Suprapubic skin (tissue), 4 donors: ENCODE measurements at places on chromosomes 7 and 10. TPM values are rescaled to one million over a fixed set of nuclear protein-coding genes. Genes with fewer than 3 reads are reported as not detected.

DNA sequence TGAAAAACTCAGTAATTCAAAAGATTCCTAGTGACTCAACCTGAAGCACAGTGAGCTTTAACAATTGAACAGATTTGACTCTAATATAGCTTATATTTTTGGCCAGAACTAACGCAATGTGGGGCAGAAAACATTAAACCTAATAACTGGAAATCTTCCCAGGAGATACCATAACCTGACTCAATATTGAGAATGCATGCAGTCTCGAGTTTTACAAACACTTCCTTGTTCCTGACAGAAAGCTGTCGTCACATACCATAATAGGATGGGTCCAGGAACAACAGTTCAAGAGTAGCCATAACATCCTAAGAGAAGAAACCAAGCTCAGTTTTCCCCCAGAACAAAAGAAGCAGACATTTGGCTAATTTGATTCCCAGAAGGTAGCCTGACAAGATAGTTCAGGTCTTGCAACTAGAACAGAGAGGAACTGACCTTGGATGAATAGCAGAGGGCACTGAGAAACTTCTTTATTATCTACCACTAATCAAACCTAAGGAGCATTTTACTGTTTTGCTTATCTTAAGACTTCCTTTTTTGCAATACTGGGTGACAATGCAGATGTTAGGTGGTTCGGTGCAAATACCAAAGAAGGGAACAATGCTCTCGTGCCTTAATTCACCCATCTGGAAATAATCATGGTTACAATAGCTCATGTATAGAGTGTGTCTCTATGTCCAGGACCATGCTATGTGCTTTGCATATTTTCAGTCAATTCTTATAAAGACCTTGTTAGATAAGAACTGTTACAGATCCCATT, 38.6 kb upstream of the ACSL5 start:
- H3K4me3 ChIP-seq: no peak overlapping the region
- no peak for DNase-seq
- H3K27ac ChIP-seq: no peak overlapping the region
- peaks cover 12% of the 10 kb centered on the region for H3K4me1 ChIP-seq
- H3K36me3 ChIP-seq: no peaks in the 10 kb centered on the region

DNA sequence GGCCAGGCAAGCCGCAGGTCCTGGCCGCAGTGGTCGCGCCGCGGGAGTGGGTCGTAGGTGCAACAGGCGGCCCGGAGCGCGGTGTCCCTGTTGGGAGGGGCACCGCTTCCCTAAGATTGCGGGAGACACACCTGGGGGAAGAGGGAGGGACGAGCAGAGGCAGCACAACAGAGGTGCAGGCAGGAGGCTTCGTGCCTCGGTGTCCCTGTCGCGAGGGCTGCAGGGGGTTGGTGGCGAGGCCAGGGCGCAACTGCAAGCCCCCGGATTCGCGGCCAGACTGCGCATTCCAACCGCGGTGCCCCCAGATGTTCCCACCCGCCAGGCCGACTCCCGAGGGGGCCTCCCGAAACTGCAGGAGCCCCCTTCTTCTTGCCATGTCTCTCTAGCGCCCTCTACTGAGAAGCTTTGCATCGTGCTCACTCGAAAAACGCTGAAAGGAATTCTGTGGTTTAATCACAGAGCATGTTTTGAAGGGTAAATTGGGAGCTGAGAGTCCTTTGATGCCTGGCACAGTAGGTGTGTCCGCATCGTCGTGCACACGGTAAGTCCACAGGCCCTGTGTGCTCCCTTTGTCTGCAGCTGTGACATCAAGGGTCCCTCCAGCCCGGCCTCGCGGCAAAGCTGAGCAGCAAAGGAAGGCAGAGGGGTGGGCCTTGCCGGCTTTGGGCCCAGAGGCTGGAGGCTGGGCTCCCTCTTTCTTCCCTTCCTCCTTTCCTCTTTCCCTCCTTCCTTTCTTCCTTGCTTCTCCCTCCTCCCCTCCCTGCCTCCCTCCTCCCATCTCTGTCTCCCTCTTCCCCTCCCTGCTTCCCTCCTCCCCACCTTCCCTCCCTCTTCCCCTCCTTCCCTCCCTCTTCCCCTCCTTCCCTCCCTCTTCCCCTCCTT, 6.2 kb upstream of the MBL2 start:
- H3K27ac ChIP-seq: no peak overlapping the region
- no peaks in the 10 kb centered on the region for H3K4me1 ChIP-seq
- DNase-seq: no peak

GRCh38 chr7:30403477-30403876, 75.1 kb downstream of the NOD1 start:
- no peak overlapping the region for H3K4me3 ChIP-seq
- no peaks in the 10 kb centered on the region for H3K27me3 ChIP-seq
- H3K36me3 ChIP-seq: peaks cover 9% of the 10 kb centered on the region
- H3K4me1 ChIP-seq: peaks cover 9% of the 10 kb centered on the region
- DNase-seq: no peak

GRCh38 chr7:1457059-1457948, 2.0 kb downstream of the MICALL2 start:
- H3K36me3 ChIP-seq: no peaks in the 10 kb centered on the region
- peaks cover 85% of the 10 kb centered on the region for H3K4me1 ChIP-seq
- DNase-seq: no peak
- peak overlapping the region; percentile 91 for H3K4me3 ChIP-seq
- H3K27me3 ChIP-seq: no peaks in the 10 kb centered on the region

GRCh38 chr10:89114846-89115625, 92.1 kb downstream of the CH25H start:
- H3K36me3 ChIP-seq: no peaks in the 10 kb centered on the region
- no peak overlapping the region for H3K27ac ChIP-seq
- H3K27me3 ChIP-seq: no peaks in the 10 kb centered on the region
- H3K4me1 ChIP-seq: peaks cover 13% of the 10 kb centered on the region
- DNase-seq: no peak

GRCh38 chr10:43238462-43238861, 28.4 kb downstream of the RASGEF1A start:
- no peaks in the 10 kb centered on the region for H3K36me3 ChIP-seq
- H3K27me3 ChIP-seq: peaks cover 10% of the 10 kb centered on the region
- no peak overlapping the region for H3K4me3 ChIP-seq
- no peak overlapping the region for H3K27ac ChIP-seq

DNA sequence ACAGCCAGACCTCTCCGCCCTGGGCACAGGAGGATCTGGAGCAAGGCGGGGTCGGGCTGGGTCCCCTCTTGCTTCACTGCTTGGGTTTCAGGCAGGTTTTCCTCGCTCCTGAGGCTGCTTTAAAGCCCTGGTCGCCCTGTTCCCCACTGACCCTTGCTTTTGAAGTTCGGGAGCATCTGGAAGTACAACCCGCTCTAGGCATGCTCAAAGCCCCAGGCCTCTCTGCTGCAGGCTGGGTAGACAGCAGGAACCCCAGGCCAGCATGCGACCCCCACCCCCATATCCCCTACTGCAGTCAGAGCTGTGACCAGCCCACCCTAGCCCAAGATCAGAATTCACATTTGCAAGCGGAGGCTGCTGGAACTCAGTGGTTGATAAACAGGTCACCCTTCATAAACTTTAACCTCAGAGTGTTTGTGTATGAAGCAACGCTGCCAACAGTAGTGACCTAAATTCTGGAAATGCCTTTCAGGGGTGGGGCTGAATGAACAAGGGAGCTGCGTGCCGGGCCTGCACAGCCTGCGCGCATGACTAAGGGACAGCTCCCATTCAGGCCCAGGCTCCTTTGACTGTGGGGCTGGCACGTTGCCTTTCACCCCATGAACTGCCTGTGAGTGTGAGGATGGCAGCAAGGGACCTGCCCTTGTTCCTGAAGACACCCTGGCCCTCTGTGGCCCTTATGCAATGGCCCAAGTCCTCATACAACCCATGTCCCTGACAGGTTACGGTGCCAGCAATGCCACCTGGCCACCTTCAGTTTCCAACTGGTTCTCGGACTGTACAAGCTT, 52.5 kb downstream of the PROSER2 start:
- H3K27me3 ChIP-seq: no peaks in the 10 kb centered on the region
- H3K27ac ChIP-seq: peak overlapping the region; percentile 89
- no peaks in the 10 kb centered on the region for H3K36me3 ChIP-seq

DNA sequence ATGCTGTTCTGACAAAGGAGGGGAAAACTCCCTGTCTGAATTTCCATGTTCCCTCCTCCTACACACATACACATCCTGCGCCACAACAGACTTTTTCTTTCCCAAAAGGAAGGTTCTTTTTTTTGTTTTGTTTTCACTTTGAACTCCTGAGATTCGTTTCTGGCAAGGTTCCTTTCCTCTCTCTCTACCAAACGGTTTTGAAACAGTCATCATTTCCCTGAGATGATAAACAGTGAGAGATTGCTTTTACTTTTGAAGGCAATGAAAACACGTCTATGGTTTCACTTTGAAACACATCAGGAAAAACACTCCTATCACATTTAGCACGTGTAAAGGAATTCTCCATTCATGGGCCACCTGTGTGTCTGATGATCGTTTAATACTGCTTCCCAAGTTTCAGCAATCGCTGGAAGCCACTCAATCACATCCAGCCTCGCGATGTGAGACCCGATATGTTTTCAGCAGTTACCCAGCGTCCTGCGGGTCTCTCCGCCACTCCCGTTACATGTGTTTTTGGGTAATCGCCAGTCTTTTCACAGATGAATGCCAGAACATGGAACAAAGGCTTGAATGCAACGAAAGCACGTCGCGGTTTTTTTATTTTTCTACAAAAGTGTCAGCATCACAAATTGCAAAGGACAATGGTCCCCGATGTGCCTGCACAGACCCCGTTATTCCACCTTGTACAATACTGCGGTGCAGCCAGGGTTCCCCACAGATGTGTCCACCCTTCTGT, 62.8 kb upstream of the CUX1 start:
- peaks cover 6% of the 10 kb centered on the region for H3K4me1 ChIP-seq
- DNase-seq: no peak
- H3K4me3 ChIP-seq: peak overlapping the region; percentile 42
- peaks cover 58% of the 10 kb centered on the region for H3K27me3 ChIP-seq
- no peak overlapping the region for H3K27ac ChIP-seq

- peaks cover 10% of the 10 kb centered on the region for H3K36me3 ChIP-seq
- DNase-seq: no peak
- H3K4me3 ChIP-seq: no peak overlapping the region
- no peak overlapping the region for H3K27ac ChIP-seq
These were observed 214.2 kb upstream of the KAT6B start for GRCh38 chr10:74612195-74612594.

- no peak overlapping the region for H3K4me3 ChIP-seq
- H3K36me3 ChIP-seq: no peaks in the 10 kb centered on the region
- DNase-seq: peak; percentile 26
- H3K4me1 ChIP-seq: peaks cover 13% of the 10 kb centered on the region
These were observed 36.7 kb upstream of the INPP5A start for GRCh38 chr10:132500781-132501415.

DNA sequence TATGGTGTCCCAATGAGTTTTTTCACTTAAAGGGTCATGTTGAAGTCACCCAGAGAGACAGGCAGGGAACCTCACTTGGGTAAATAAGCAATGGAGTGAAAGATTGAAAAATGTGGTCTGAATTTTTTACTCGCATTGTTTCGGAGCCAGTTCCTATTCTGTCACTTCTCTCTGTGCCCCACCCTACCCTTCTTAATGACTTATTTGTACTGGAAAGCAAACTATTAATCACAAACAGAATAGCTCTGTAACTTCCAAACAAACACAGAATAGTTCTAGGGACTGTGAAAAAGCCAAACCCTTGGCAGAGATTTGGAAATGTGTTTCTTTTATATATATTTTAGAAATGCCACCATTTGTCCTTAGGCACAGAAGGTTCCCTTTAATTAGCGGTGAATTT, 76.0 kb downstream of the LRMDA start:
- DNase-seq: no peak
- peaks cover 25% of the 10 kb centered on the region for H3K4me1 ChIP-seq
- no peaks in the 10 kb centered on the region for H3K27me3 ChIP-seq
- H3K27ac ChIP-seq: peak overlapping the region; percentile 22
- no peak overlapping the region for H3K4me3 ChIP-seq

DNA sequence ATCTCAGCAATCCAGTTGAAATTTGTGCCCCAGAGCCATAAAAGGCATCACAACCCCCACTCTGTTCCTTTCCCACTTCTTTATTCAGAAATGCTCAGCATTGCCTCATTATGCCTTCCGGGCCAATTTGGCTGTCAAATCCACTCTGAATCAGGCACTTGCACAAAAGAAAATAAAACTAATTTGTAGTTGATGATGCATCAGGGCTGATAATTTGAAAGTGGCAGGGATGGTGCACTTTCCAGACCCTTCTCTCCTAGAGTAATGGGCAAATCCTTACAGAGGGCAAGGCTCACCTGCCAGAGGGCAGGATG, 147.9 kb upstream of the PDE1C start:
- H3K4me3 ChIP-seq: no peak overlapping the region
- DNase-seq: no peak
- H3K27ac ChIP-seq: no peak overlapping the region

- no peaks in the 10 kb centered on the region for H3K4me1 ChIP-seq
- no peak overlapping the region for H3K27ac ChIP-seq
- no peak overlapping the region for H3K4me3 ChIP-seq
- H3K27me3 ChIP-seq: no peaks in the 10 kb centered on the region
- DNase-seq: no peak
These were observed 21.2 kb downstream of the PDIA4 start for GRCh38 chr7:149007146-149007545.

DNA sequence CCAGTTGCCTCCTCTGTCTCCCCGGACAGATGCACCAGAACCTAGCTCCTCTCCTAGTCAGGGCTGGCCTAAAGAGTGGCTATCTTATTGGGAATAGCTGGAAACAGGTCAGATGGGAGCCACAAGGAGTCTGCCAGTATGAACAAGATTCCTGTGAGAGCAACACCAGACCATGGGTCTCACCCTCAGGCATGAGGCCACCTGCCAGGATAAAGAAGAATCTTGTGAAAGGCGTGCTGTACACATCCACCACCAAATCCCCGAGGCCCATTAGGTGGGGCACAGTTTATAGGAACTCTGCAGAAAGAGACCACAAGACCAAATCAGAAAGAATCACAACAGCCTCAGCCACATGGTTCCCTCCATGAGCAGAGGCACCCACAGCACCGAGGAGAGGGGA, 325.9 kb downstream of the TNS3 start:
- H3K36me3 ChIP-seq: no peaks in the 10 kb centered on the region
- no peak overlapping the region for H3K27ac ChIP-seq
- H3K27me3 ChIP-seq: no peaks in the 10 kb centered on the region
- no peak overlapping the region for H3K4me3 ChIP-seq
- H3K4me1 ChIP-seq: peaks cover 24% of the 10 kb centered on the region
- DNase-seq: no peak

- H3K27me3 ChIP-seq: peaks cover 14% of the 10 kb centered on the region
- no peak overlapping the region for H3K4me3 ChIP-seq
- H3K27ac ChIP-seq: no peak overlapping the region
- H3K36me3 ChIP-seq: no peaks in the 10 kb centered on the region
These were observed 15.8 kb upstream of the LYZL2 start for GRCh38 chr10:30645340-30645827.

- H3K4me3 ChIP-seq: no peak overlapping the region
- no peaks in the 10 kb centered on the region for H3K27me3 ChIP-seq
- H3K27ac ChIP-seq: peak overlapping the region; percentile 67
- peaks cover 29% of the 10 kb centered on the region for H3K4me1 ChIP-seq
- no peaks in the 10 kb centered on the region for H3K36me3 ChIP-seq
These were observed 55.2 kb upstream of the RPA3 start for GRCh38 chr7:7773334-7774309.

Gene SPDYE2
- not detected for total RNA-seq

Gene TSPAN12
- total RNA-seq: 3.4 TPM

Gene GALNT17
- total RNA-seq: 3.4 TPM
